Right hindlimb (tissue), 1 donor: ENCODE measurements at places on chromosomes 11 and 22.

DNA sequence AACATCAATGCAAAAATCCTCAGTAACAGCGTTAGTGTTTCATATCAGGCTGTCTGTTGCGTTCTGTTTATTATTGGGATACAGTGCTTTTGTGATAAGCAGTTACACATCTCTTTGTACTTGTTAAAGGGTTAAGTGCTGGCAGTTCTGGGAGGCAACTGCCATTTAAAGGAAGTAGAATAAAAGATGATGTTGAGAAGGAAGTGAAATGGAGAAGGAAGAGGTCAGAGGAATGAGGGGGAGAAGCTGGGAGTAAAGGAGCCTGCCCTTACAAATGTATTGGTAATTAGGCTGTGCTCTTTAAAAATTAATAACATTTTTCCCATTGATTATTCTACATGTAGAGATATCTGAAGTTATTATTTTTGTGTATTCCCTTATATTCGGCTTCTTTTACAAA, 674.7 kb downstream of the NTM start:
- DNase-seq, result no peak

DNA sequence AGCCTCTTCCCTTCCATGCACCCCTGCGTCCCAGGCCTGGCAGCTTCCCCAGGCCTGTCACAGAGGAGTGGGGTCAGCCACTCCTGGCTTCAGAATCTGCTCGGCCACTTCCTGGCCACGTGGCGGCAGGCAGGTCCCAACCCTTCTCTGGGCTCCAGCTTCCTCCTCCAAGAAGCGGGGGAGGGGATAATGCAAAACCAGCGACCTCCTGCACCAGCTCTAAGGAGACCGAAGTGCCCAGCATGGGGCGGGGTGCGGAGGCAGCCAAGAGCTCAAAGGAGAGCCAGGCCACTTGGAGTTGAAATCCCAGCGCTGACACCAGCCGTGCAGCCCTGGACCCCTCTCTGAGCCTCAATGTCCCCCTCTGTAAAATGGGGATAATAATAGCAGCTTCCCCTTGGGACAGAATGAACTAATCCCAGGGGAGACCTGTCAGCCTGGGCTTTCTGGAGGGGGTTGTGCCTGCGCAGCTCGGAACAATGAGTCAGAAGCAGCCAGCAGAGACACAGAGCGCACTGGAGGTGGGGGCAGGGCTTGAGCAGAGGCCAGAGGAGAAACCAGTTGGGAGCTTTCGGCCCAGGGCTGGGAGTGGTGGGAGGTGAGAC, 22.8 kb upstream of the PICK1 start:
- DNase-seq, result peak; percentile 84

GRCh38 chr11:22317656-22318055, 20.5 kb upstream of the SLC17A6 start:
- DNase-seq, result no peak

DNA sequence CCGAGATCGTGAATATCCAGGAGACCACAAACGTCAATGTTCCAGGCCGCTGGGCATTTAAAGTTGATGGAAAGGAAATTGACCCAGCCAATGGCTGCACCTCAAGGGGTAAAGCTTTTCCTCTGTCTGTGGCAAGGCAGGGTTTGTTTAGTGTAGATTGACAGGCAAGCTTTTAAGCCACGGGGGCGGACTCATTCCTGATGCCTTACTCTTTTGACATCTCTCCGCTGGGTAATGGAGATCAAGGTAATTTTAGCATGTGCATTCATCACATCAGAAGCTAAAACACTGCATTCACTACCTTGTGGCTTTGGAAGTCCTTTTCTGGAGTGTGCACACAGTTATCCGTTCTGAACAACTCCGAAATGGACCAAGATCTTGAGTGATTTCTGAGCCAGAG, 12.6 kb downstream of the TECTA start:
- no peak for DNase-seq

DNA sequence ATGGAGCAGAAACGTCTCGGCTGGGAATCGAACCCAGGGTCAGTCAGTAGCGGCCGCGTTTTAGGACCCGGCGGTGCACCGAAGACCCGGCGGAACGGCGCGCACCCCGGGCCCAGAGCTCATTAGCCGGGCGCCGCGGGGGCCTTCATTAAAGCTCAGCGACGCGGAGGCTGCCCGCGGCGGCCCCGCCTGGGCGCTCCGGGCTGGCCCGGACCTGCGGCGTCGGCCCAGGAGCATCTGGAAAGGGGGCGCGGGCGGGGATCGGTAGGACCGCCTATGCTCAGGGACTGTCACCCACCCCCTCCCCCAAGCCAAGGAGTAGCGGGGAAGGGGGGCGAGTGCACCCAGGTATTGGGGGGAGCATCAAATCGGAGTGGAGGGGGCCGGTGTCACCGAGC, 52.2 kb downstream of the CYTH4 start:
- no peak for DNase-seq

DNA sequence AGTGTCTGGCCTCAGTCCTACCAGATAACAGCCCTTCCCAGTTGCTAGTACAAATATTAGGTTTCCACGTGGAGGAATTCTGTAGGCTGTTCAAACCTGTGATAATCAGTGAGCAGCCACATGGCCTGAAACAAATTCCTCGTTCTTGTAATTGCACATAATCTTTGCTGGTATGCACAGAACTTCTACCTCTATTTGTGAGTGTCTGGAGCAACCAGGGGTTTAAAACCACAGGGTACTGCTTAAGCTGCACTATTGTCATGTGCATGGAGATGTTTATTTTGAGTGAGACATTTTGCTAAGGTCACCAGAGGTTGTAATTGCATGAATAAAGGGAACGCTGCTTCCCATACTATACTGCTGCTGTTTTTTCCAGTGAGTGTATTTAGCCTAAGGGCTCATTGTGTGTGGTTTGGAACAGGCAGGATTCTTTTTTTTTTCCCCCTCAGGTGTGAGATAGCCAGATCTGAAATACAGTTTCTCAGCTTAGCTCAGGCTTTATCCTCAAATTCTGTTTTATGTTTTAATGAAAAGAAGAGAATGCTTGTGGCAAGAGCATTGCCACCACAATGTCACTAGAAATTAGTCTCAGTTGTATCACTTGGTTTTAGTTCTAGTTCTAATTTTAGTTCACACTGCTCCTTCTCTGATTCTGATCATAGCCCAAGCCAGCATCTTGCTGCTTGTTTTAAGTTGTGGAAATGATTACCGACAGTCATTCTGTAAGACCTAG, 60.5 kb downstream of the CYB5R2 start:
- no peak for DNase-seq

DNA sequence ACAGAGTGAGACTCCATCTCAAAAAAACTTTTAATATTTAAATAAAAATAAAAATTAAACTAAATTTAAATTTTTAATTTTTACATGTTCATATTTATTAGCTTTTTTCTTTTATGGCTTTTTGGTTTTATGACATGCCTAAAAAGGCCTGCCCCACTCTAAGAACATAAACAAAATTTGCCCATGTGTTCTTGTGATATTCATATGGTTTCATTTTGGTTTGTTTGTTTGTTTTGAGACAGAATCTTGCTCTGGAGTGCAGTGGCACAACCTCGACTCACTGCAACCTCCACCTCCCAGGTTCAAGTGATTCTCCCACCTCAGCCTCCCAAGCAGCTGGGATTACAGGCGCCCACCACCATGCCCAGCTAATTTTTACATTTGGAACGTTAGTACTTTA, 27.7 kb downstream of the SUSD2 start:
- DNase-seq, result no peak

- DNase-seq, result no peak
These were observed 654.6 kb upstream of the API5 start for GRCh38 chr11:42657169-42657568.

DNA sequence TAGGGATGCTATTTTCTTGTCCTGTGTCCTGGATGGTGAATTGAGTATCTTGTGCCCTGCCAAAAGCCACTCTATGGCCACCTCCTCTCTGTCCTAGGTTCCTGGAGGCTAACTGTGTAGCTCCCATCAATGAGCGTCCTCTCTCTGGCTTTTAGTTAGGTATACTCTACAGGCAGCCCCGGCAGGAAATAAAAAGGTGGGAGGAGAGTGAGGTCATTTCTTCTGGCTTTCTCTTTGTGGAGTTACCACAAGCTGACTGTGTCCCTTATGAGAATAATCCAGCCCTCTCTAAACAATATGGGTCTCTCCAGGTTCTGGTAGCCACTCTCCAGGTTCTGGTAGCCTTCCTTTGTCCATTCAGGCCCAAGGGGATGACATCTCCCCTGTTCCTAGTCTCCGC, 11.7 kb upstream of the ASPHD2 start:
- DNase-seq, result no peak

DNA sequence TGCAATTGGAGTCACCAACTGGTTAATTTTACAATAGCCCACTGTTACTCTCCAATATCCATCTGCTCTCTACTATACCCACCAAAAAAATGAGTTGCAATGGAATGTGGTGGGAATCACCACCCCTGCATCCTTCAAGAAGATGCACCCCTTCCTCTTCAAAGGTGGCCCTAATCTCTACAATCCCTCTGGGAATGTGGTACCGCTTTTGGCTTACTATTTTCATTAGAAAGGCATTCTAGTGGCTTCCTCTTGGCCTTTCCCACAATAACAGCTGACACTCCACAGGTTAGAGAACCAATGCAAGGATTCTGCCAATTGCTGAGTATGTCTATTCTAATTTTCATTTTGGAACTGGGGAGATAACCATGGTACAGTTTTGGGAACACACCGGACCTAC, 33.2 kb upstream of the CWF19L2 start:
- DNase-seq, result no peak

- DNase-seq, result peak; percentile 93
These were observed 14.8 kb downstream of the PLEKHB1 start for GRCh38 chr11:73661035-73661628.

- peak; percentile 82 for DNase-seq
These were observed at the start of gene CLCF1 for GRCh38 chr11:67372993-67373647. Gene CLCF1, minus strand, starts transcription at chr11:67373598. Its CDS starts 59 bp downstream, at chr11:67373539.

GRCh38 chr22:38436629-38437395, 18.2 kb downstream of the KCNJ4 start:
- DNase-seq, result no peak

DNA sequence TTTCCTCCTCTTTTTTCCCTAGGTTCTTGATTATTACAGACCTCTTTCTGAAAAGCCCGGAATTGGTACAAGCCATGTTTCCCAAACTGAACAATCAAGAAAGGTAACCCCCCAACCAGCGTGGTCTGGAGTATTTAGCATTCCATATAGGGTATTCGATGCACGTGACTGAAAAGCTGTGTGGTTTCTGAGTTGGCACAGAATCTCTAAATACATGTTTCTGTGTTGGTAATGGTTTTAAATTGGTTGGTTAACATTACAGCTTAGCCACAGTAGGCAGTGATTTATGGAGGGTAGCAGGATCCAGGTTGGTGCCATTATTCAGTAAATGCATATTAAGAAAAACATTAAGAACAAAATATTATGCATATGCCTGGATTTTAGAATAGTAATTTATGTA, 46.8 kb downstream of the ATXN10 start:
- DNase-seq, result no peak

GRCh38 chr22:42271906-42272305, 1.5 kb upstream of the TCF20 start:
- no peak for DNase-seq

DNA sequence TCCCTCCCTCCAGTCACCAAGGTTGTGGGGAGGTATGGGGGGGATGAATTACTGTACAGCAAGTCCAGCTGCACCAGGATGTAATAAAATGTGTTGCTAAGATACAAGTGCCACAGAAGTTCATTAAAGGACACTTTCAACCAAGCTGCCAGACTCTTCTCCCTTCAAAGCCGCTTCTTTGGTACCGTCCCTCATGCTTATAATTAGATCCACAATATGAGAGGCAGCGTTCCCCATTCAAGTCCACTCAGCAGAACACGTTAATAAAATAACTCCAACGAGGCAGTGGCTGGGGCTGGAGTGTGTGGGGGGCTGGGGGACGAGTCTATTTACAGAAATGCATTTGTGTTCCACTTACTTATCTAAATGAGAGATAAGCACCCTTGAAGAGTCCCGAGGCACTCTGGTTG, 14.7 kb downstream of the PHF21B start:
- no peak for DNase-seq

DNA sequence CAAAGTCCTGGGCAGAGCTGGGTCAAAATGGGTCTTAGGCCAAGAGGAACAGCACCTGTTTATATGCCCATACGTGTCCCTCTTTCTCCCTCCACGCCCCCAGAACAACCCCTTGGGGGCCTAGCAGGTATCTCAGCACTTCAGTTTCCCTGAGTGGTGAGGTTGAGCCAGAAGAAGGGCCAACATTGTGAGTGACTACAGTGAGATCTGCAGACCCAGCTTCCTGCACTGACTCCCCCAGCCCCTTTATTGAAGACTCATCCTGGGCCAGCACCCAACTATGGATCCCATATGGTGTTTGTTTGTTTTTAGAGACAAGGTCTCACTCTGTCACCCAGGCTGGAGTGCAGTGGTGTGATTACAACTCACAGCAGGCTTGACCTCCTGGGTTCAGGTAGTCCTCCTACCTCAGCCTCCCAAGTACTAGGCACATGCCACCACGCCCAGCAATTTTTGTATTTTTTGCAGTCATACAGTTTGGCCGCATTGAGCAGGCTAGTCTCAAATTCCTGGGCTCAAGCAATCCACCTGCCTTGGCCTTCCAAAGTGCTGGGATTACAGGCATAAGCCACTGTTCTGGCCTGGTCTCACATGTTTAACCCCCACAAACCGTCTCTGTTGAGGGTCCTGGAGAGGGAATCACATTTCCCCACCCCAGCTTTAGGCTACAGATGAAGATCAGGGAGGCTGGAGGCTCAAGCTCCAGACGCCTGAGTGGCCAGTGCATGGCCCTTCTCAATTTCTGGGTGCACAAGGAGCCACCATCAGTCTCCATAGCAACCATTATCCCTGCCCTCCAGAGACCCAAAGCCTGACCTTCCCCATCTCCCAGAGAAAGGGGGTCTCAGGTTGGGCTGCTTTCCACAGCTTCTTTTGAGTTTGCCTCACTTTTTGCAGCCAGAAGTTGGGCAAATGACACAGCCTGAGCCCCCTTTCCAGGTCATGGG, 1.7 kb upstream of the LARGE2 start:
- peak; percentile 11 for DNase-seq

DNA sequence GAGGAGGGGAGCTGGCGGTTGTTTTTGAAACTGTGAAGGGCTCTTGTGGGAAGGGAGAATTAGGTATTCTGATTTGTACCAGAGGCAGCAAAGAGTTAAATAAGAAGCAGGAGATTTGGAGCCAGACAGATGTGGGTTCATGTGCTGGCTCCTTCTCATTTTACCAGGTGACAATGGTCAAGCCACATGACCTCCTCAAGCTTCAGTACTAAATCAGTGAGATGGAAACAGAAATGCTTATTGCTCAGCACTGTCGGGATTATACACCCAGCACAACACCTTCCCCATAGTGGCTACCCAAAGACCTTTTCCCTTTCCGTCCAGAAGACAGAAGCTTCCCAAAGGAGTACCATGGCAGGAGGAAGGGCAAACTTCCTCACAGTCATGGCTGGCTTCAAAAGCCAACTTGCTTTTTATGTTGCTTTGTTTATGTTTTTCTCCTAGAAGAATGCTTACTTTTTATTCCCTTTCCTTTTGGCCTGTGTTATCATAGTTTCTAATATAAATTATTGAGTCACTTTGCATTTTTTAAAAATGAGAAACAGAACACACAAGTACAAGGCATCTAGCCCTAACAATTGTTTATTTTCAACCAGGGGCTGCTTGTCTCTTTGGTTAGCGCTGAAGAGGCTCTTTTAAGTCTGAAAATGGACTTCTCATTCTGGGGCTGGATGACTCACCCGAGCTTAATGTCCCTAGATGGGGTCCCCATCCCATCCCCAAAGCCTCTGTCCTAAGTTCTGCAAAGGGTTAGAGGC, 181.5 kb upstream of the ZBED5 start:
- DNase-seq, result no peak
